CD4-positive, alpha-beta T cell (primary cell): ENCODE measurements at places on chromosomes 4 and X. TPM values are rescaled to one million over a fixed set of nuclear protein-coding genes. Genes with fewer than 3 reads are reported as not detected.

Gene MAGEC3
- total RNA-seq, result not detected

Gene ODAPH
- total RNA-seq, result 0.36 TPM

Gene RTL9
- total RNA-seq, result not detected

Gene FRG2
- total RNA-seq, result not detected

Gene ODAM
- not detected for total RNA-seq

Gene FNIP2
- 7.5 TPM for total RNA-seq

Gene DAPP1
- 9.1 TPM for total RNA-seq

Gene ACSL1
- total RNA-seq, result 12.4 TPM

Gene DMRTC1
- total RNA-seq, result 0.85 TPM

Gene CLTRN
- 0.44 TPM for total RNA-seq

Gene RPA4
- total RNA-seq, result not detected

Gene PRDM8
- total RNA-seq, result 5.1 TPM

Gene XAGE2
- total RNA-seq, result not detected

Gene SUPT20HL2
- not detected for total RNA-seq

Gene CHIC1
- total RNA-seq, result 7.0 TPM

Gene SSX3
- total RNA-seq, result not detected

Gene LDOC1
- 6.2 TPM for total RNA-seq

Gene ITIH6
- not detected for total RNA-seq

Gene FHIP1A
- 2.4 TPM for total RNA-seq

Gene SRPX
- total RNA-seq, result not detected

Gene COL25A1
- total RNA-seq, result not detected

Gene PAGE2
- not detected for total RNA-seq

Gene L1CAM
- total RNA-seq, result 1.2 TPM

Gene ZAR1
- not detected for total RNA-seq
